Ureter (tissue), 1 donor: ENCODE measurements at places on chromosomes 4 and X. TPM values are rescaled to one million over a fixed set of nuclear protein-coding genes. Genes with fewer than 3 reads are reported as not detected.

DNA sequence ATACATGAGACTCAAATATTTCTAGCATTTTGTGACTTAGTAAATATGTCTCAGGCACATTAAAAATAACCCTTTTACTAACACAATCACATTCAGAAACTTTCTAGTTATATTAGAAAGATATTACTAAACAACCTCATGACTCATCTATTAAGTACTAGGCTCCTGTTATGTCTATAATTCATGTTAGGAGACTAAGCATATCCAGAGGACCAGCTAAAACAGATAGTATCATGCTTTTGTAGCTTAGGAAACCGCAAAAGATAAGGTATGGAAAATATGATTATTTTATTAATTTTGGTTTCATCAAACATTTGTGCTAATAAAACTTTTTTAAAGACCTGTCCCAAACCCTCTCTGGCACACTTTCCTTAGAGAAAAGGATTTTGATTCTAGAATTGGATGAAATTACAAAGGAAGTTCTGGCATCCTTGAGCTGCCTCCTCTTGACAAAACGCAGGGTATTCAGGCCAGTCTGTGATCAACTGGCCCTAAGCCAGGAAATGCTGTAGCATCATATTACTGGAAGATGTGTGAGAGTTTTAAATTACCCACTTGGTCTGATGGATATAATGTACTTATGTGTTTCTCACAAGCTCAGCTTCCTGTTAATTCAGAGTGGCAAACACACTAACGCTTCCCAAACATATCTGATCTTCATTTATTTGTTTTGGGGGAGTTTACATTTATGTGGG lies 60.4 kb downstream of the NRK start:
- no peak for DNase-seq

The ELOVL6 gene
- 62.3 TPM for total RNA-seq

- DNase-seq: no peak
Observed at GRCh38 chrX:25166546-25166945, 150.8 kb upstream of the ARX start.

The BOD1L1 gene
- total RNA-seq: 46.3 TPM

DNA sequence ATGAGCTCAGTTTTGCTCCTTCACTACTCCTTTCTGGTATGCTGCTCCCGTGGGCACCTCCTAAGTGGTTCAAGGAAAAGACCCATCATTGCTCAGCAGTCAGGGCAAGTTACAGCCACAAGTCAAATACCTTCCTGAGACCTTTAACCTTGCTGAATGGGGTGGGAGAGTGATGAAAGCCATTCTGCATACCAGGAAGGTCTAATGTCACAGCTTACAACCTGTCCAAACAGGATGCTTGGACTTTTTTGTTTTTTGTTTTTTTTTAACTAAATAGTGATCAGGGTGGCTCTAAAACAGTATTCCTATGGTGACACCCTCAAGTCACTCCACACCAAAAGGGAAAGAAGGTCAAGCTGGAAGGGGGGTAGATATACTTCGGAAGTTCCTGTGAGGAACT lies 93.1 kb downstream of the GPC3 start:
- DNase-seq: no peak

- no peak for DNase-seq
Observed at GRCh38 chrX:154327038-154327820, 31.6 kb downstream of the TKTL1 start.

DNA sequence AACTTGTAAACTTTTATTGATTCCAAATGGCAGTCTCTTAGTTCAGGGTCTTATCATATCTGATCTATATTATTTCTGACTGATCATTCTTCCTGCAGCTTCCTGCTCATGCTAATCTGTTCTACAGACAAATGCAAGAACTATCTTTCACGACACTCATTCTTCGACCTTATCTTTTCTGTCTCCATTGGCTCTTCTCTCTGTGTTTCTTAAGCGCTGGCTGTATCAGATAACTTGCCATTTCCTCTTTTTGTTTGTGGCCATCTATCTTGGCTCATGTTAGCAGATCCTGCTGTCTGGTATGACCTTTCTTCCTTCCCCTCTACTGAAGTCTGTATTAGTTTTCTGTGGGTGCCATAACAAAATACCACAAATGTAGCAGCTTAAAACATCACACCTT lies 230.5 kb upstream of the PUDP start:
- DNase-seq: no peak

GRCh38 chrX:2264179-2265030 lies 236.4 kb downstream of the DHRSX start:
- no peak for DNase-seq

DNA sequence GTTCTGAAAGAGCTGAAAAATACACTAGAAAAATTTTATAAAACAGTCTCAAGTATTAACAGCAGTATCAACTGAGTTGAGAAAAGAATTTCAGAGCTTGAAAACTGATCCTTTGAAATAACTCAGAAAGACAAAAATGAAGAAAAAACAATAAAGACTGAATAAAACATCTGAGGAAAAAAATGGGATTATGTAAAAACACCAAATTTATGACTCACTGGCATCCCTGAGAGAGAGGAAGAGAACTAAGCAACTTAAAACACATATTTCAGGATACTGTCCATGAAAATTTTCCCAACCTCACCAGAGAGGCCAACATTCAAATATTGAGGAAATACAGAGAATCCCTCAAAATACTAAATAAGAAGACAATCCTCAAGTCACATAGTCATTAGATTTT lies 22.9 kb downstream of the PABPC4L start:
- no peak for DNase-seq

- no peak for DNase-seq
Observed at GRCh38 chr4:163681208-163681821, 186.8 kb downstream of the TMA16 start.

DNA sequence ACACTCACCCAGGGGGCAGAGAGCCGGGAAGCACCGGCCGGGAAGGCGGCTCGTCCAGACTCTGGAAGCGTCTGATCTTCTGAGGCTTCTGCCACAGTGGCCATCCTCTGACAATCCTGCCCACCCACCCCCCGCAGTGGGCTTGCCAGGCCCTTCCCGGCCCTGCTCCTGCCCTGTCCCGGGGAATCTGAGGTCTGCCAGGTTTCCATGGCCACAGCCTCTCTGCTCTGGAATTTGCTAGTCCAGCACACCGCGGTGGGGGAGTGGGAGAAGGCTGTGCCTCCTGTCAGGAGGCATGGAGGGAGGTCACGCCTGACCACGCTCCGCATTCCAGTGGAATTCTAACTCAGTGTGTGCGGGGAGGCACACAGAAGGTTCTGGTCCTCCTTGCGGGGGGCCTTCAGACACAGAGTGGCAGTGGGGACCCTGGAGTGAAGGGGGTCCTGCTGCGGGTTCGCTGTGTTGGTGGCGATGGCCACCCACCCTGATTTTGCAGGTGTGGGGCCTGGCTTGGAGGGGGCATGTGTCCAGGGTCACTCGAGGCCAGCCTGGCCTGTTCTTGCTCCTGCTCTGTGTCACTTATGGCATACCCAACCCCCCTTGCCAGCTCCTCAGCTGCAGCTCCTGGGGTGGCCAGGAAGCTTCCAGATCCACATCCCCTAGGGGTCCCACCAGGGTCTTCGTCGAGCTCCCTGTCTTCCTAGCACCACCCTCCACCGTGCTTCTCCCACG lies 55.6 kb upstream of the ADRA2C start:
- no peak for DNase-seq

The DCAF12L2 gene
- total RNA-seq: 0.34 TPM

The GDPD2 gene
- total RNA-seq: 1.5 TPM

- no peak for DNase-seq
Observed at GRCh38 chr4:40553995-40554394, 75.7 kb downstream of the RBM47 start.

DNA sequence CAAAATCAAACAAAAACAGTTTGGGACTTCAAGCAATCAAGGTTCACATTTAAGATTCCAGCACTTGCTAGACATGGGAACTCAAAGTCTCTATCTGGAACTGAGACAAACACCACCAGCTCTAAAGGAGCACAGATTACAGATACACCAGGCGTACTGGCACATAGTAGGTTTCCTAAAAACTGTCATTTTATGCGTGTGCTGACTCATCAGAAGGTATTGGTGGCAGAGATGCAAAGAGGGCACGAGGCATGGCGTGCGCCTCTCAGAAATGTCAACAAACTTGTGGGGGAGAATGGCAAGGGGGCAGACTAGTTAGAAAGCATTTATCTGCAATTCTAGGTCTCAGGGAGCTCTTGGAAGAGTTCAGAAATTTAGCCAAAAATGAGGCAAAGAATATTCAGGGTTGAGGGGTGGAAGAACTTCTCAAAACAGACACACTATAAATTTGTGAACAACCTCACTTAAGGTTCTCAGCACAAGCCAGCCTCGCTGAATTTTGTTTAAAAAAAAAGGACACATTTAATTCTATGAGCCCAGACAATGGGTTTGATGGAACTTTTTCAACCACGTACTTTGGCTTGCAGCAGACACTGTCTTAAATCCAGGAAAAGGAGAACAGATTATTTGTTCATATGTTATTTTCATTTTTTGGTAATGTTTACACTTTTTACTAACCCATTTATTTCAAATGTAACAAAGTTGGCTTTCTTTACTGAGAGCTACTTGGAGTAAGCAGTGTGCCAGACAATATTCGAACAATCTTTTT lies 100.0 kb downstream of the SHISA3 start:
- no peak for DNase-seq

DNA sequence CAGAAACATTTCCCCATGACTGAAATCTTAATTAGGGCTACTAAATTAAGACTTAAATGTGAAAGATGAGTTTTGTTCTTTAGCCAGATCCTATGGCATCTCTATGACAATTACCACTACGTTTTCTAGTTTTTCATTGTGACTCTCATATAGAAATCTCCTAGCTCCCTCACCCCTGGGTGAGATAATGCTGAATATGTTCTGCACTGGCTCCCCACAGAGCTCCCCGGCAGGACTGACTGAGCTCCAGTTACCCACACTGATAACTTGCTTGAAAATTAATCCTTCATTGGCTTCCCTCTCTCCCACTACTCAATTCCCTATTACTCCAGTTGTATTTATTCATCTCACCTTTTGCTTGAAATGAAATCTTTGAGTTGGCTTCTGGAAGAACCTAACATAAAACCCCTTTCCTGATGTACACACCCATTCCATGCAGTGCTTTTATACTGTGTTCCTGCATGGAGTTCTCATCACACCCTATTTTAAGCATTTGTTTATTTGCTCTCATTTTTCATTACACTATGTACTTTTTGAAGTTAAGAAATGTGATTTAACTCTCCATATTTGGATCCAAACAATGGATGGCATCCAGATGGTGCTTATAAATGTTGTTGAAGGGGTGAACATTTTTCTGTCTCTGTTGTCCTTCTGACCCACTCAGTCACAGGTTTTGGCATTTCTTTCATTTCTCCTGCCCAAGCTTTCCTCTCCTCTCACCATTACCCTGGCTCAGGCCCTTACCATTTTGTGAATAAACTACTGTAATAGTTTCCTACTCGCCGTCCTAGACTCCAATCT lies 623.4 kb downstream of the SPRY1 start:
- DNase-seq: no peak

- no peak for DNase-seq
Observed at GRCh38 chr4:6658597-6659075, 18.2 kb downstream of the MRFAP1 start.

GRCh38 chrX:45830343-45830742 lies 629.7 kb upstream of the DIPK2B start:
- DNase-seq: no peak

DNA sequence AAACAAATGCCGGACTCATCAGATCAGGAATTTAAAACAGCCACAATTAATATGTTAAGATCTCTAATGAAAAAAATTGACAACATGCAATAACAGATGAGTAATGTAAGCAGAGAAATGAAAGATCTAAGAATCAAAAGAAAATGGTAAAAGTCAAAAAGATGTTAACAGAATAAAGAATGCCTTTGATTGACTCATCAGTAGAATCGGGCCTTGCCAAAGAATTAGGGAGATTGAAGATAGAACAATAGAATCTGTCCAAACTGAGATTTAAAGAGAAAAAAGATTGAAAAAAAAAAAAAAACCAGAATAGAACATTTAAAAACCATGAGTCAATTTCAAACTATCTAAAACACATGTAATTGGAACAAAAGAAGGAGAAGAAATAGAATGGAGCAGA lies 25.9 kb upstream of the GUCY1A1 start:
- DNase-seq: no peak

The CHST7 gene
- total RNA-seq: 7.8 TPM
